ENCODE measurements at places on chromosomes 13 and 19.
A peak's percentile ranks its signal among the peaks of the same experiment; 100 is the strongest.

DNA sequence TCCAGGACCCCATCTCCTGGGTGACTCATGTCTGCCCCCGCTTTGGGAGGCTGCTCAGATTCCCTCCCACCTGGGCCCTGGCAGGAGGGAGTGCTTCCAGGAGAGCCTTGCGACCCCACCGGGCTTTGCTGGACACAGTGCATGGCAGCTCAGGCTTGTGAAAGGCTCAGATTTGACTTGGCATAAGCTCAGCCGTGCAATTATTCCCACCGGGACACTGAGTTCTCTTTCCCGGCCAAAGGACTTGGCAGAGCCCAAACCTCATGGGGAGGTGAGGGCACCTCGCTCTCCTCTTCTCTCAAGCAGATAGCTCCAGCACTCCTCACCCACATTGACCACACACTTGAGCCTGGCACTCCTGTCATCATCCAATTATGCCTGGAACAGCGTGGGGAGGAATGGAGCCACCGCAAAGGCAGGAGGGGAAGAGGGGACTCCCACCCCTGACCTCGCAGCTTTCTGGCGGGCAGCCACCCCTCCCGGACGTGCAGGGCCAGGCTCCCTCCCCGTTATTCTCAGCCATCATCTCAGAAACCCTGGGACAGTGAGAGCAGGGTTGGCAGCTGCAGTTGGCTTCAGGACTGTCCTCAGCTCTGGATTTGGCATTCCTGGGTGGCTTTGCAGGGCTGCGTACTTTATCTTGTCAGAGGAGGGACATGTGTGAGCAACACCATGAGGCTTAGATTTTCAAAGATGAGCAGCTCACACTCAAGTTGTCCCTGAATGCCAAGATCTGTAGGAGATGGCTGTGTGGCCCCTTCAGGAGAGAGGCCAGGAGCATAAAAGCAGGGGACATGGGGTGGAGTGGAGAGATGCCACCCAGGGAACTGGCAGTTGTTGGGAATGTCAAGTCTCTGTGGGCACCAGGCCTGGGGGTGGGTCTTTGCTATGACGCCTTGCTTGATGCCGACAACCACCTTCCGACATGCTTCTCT lies 306.2 kb downstream of the TEX29 start:
- DNase-seq: no peak

- DNase-seq: peak; percentile 46
These were observed 30.2 kb downstream of the C19orf81 start for GRCh38 chr19:50679177-50680125.

DNA sequence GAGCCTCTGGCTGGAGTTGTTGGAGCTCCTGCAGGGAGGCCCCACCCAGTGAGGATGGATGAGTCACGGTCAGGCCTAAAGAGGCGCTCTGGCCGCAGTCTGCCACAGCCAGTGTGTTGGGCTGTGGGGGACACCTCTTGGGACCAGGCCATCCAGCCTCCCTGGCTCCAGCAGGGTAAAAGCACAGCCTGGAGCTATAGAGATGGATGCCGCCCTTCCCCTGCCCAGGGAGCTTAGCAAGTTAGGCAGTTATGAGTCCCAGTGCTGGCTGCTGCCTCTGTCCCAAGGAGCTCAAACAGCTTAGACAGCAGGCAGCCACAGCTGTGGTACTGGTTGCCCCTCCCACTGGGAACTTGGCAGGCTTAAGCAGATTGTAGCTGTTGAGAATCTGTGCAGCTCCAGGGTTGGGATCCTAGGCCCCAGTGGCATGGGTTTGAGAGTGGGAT lies 100.9 kb downstream of the NDFIP2 start:
- DNase-seq: no peak

DNA sequence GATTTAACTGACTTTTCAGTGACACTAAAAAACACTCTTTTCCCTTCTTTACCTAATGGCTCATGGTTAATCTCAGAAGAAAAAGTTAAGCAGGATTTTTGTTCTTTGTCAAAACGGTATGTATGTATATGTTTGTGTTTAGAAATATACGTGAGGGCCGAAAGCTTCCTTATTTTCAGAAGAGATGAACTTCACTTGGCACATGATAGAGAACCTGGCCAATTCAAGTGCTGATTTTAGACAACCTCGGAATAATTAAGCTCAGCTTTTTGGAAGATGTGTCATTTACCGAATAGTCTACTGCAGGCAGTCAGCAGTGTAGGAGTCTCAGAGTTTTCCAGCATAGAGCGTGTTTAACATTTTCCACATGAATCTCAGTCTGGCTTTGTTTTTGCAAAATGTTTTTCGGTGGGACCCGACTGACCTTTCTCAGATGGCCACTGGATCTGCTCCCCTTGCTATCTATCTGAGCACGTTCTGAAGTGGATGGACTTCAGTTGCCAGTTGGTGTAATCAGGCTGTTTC lies 4.6 kb downstream of the RNASEH2B start:
- no peak for DNase-seq
